ENCODE measurements at places on chromosomes 2 and 18. TPM values are rescaled to one million over a fixed set of nuclear protein-coding genes. Genes with fewer than 3 reads are reported as not detected.

- H3K27me3 ChIP-seq = no peaks in the 10 kb centered on the region
- no peaks in the 10 kb centered on the region for H3K4me1 ChIP-seq
- no peak for DNase-seq
- no peak overlapping the region for H3K4me3 ChIP-seq
- H3K36me3 ChIP-seq = no peaks in the 10 kb centered on the region
Measured at GRCh38 chr2:224851811-224852210, 135.6 kb upstream of the CCDC195 start.

DNA sequence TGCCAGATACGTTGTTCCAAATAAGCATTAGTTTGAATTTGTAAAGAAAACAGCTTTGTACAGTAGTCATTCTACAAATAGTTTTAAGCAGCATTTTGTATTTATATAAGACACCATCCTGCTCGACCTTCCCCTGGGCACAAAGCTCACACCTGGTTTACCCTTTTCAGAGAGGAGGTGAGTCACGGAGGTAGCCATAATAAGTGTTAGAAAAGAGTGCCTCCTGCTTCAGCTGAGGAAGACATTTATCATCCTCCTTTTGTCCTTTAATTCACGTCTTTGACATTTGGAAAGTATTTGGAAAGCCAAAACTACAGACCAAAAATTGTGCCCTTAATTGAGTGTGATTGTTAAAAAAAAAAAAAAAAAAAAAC is 6.8 kb downstream of the RAB12 start:
- peak overlapping the region; percentile 36 for H3K4me3 ChIP-seq
- H3K4me1 ChIP-seq = peaks cover 99% of the 10 kb centered on the region
- peak overlapping the region; percentile 86 for H3K27ac ChIP-seq
- H3K36me3 ChIP-seq = no peaks in the 10 kb centered on the region
- H3K27me3 ChIP-seq = no peaks in the 10 kb centered on the region
- DNase-seq = no peak

The NCKAP5 gene
- 0.31 TPM for total RNA-seq

GRCh38 chr2:234641086-234641485 is 144.2 kb upstream of the ARL4C start:
- peak; percentile 30 for DNase-seq
- no peak overlapping the region for H3K4me3 ChIP-seq
- no peaks in the 10 kb centered on the region for H3K36me3 ChIP-seq
- H3K27me3 ChIP-seq = no peaks in the 10 kb centered on the region
- H3K4me1 ChIP-seq = peaks cover 4% of the 10 kb centered on the region

DNA sequence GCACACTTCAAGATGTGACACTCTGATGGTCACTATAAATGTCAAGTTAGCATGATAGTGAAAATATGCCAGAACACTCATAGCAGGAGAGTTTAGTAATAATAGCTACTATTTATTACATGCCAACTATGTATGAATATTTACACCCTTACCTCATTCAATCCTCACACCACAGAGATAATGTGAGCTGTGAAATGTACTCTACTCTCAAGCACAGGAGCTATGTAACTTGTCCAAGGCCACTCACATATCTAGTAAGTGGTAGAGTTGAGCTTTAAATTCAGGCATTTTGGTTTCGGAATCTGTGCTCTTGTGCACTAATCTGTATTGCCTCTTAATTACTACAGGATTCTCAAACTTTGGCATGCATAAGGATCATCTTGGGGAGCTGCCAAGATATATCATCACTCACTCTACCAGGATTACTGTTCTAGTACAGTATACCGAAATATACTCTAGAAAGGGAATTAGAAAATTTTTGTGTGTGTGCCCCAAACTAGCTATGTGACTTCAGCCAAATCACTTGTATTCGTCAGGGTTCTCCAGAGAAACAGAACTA is 154.3 kb downstream of the PLCL1 start:
- DNase-seq = no peak
- H3K27me3 ChIP-seq = no peaks in the 10 kb centered on the region
- no peaks in the 10 kb centered on the region for H3K4me1 ChIP-seq
- H3K36me3 ChIP-seq = no peaks in the 10 kb centered on the region
- no peak overlapping the region for H3K27ac ChIP-seq

The APCDD1 gene
- 1.0 TPM for total RNA-seq

- no peak overlapping the region for H3K27ac ChIP-seq
- H3K27me3 ChIP-seq = no peaks in the 10 kb centered on the region
- DNase-seq = no peak
- no peaks in the 10 kb centered on the region for H3K36me3 ChIP-seq
Measured at GRCh38 chr2:65193446-65193845, 34.2 kb upstream of the ACTR2 start.

The FRZB gene
- 1.0 TPM for total RNA-seq

DNA sequence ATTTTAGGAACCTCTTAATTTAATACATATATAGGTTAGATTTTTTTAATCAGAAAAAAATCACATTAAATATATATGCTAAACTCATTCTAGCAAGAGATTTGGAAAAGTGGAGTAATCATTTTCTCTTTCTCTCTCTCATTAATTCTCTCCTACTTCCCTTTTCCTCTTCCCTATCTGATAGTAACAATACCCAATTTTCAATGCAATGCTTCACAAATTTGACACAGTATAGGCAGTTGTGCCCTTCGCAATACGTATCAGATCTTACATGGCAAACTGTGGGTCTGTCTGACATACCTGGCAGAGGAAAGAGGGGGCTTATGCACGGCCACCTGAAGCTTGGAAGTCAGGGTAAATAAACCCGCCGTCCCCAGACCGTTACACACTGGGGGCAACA is 444.3 kb downstream of the NBAS start:
- H3K36me3 ChIP-seq = peaks cover 4% of the 10 kb centered on the region
- H3K27me3 ChIP-seq = no peaks in the 10 kb centered on the region
- no peak for DNase-seq

DNA sequence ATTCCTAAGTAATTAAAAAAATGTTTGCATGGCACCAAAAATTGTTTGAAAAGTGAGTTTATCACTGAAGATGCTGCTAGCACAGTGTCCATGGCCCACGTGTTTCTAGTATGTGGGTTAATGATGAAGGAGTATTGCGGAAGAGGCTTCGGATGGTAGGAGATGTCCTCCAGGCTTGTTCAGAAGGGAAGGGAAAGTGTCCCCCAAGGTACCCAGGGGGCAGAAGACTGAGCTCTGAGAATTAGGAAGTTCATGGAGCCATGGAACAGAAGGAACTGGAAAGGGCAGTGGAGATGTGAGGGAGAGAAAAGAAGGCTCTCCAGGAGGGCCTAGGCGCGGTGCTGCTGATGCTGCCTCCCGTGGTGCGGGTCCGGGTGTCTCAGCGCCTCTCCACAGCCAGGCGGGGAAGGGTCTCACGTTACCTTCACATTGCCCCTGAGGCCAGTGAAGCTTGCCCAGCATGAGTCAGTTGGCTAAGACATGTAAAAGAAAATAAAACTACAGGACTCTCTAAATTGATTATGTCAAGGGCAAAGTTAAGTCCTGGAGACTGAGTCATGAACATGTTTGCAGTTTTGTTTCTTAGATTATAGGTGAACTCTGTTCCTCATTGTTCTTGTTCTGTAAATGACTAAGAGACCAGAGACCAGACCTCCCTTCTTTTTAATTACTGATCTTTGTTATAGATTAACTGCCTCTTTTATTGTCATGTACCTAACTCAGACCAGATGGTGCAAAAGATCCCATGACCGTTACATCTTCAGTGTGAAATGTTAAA is 89.0 kb downstream of the MTCL1 start:
- DNase-seq = no peak
- H3K27ac ChIP-seq = peak overlapping the region; percentile 86
- H3K4me3 ChIP-seq = no peak overlapping the region
- H3K36me3 ChIP-seq = no peaks in the 10 kb centered on the region
- peaks cover 63% of the 10 kb centered on the region for H3K4me1 ChIP-seq

GRCh38 chr18:61955644-61956043 is 62.8 kb upstream of the RNF152 start:
- H3K4me1 ChIP-seq = peaks cover 4% of the 10 kb centered on the region
- H3K27ac ChIP-seq = no peak overlapping the region
- DNase-seq = no peak
- no peaks in the 10 kb centered on the region for H3K27me3 ChIP-seq

DNA sequence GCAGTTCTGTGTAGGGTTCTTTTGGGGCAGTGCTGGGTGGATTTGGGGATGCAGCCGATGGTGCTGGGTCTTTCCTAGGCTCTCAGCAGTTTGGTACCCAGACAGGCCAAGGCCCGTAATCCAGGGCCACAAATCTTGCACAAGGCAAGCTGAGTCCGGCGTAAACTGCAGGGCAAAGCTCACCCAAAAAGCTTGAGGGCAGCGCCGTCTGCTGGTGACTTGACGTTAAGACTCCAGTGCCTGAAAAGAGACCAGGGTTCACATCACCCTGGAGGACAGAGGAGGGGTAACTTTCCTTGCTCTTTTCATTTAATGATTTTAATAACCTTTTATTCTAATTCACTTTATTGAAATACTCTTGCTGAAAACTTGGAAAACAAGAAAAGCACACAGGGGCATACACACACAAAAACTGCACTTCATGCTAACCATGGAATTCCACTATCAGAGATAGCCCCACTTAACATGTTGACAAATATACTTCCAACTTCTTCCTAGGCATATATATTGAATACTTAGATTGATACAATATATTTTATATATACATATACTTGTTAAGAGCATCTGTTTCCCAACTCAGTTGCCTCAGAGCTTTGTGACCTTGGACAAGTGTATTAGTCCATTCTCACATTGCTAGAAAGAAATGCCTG is 38.9 kb downstream of the CNGA3 start:
- no peaks in the 10 kb centered on the region for H3K4me1 ChIP-seq
- peak; percentile 91 for DNase-seq
- no peaks in the 10 kb centered on the region for H3K36me3 ChIP-seq
- no peaks in the 10 kb centered on the region for H3K27me3 ChIP-seq

Data from GM23338 (cell line).